MCF 10A (cell line): ENCODE measurements at places on chromosomes 2 and 18.
A peak's percentile ranks its signal among the peaks of the same experiment; 100 is the strongest.

GRCh38 chr2:30763151-30763660 lies 44.0 kb downstream of the CAPN13 start:
- DNase-seq, result no peak

GRCh38 chr2:138760676-138761075 lies 19.5 kb downstream of the NXPH2 start:
- no peak for DNase-seq

DNA sequence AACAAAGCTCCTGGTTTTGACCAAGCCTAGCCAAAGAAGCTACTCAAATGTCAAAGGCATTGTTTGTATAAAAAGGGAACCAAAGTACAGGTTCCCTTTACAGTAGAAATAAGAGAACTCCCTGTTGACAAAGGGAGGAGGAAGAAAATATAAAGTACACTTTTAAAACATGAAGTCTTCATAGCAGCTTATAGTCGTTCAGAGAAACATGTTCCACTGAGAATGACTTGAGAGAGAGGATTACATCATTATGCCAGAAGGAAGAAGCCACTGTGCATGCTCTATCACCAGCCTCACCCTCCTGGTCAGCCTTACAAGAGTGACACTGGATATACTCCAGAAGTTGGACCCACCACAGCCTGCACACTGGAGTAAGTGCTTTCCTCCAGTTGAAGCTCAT lies 2.5 kb upstream of the DHRS9 start:
- no peak for DNase-seq

DNA sequence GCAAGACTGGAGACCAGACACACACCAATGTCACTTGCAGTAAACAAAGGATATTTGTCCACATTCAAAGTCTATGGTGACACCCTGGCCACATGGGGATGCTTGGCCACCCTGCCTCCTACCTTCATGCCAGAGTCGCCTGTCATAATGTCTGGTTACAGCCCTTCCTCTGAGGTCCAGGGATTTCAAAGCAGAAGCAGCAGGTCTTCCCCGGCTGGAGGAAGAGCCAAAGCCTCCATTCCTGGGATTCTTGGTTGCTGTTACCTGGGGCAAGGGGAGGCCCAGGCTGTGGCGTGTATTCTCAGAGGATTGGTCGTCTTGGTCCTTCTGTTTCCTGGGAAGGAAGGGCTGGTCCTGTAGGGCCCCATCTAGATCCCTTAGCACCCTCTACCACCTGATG lies 2.3 kb upstream of the ALPP start:
- DNase-seq, result no peak

DNA sequence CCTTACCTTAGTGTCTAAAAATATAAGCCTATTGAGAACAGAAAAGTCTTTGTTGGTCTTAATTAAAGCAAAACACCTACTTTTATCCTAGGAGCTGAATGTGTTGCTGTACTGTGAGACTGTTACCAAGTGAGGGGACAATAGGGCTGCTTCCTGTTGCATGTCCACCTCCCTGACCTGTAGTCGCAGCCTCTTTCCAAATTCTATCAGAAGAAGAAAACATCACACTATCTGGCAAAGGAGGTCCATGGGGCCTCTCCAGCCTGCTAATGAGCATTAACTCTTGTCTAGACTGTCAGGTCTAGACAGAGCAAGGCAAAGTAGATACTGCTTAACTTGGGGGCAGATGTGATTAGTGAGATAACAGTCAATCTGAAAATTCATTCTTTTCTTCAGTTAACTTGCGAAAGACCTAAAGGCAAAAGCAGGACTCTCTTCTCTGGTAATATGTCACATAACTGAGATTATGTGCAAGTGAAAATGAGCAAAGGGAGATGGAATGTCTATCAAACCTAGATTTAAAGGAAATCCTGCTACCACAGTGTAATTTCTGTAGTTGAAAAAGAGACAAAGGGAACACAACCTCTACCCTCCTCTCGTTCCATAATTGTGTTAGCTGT lies 66.9 kb downstream of the CDH20 start:
- DNase-seq, result no peak

- DNase-seq, result no peak
These were observed 31.8 kb upstream of the KCNF1 start for GRCh38 chr2:10879624-10880585.

DNA sequence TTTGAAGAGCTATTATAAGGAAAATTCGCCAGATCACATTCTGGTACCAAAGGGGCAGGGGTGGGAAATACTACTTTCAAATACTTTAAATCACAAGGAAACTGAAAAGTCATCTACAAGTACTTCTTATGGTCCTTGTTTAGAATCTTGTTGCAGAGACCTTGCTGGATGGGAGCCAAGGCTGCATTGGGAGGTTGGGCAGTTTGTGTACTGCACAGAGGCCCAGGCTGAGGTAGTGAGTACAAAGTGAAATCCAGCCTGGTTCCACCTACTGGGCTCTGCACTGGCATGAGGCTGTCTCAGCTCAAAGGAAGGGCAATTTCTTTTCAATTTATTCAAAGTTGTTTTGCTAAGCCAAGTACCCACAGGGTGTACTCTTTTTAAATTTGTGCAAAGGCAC lies 140.3 kb upstream of the DLX2 start:
- no peak for DNase-seq

DNA sequence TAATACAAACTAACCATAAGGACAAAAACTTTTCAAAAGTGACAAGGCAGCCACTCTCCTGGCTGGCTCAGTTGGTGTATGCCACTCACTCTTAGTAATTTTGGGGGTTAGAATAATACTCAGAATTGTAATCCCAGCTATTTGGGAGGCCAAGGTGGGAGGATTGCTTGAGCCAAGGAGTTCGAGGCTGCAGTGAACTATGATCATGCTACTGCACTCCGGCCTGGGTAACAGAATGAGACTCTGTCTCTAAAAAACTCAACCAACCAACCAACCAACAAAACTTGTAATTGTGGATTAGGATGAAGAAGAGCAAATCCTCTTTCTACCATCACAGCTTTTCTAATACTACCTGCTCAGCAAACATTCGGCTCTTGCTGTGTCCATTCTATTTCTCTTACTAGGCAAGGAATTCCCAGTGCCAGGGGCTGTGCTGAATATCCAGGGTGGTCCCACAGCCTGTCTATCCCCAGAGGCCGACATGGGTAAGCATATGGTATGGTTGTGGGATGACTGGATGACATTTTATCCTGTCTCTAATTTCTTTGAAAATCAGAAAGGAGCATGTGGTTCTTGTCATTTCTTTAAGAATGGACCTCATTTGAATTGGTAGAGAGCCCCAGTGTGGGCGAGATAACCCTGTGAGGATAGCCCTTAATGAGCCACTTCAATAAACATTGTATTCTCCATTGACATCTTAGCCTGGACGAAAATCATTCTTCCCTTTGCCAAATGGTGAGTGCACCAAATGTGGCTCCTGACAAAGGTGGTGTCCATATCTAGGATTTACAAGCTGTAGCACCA lies 220.1 kb downstream of the MYCN start:
- no peak for DNase-seq

DNA sequence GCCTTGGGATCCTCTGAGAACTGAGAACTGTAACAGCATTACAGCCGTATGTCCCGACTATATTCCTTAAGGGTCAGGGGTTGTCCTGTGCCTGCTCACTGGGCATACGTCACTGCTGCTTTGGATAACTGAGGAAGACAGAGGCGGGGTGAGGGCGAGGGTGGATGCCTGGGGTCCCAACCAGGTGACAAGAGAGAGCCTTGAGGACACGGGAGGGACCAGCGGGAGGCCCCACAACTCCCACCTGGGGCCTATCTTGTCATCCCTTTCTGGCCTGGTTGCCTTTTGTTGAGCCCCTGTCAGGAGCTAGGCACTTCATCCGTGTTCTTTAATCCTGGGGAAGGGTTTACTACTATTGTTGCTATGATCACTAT lies 28.8 kb downstream of the INPP5D start:
- DNase-seq, result no peak

DNA sequence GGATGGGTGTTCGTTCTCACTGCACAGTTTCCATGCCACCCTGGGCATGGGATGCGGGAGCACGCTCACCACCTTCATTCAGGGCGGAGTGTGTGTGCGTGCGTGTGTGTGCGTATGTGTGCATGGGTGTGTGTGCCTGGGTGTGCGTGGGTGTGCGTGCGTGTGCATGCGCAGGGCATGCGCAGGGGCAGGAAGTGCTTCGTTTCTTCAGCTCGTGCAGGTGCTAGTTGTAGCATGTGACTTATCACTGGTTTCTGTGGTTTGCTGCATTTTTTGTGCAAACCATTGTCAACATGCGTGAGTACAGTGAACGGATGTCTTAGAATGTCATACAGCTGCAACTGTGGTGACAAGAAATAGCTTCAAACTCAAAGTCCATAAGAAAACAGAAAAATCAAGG lies 179.5 kb downstream of the PTGR3 start:
- DNase-seq, result no peak

GRCh38 chr18:9174302-9174701 lies 37.7 kb downstream of the ANKRD12 start:
- no peak for DNase-seq

- DNase-seq, result peak; percentile 95
These were observed 57.6 kb downstream of the SLC4A3 start for GRCh38 chr2:219684721-219685689.

GRCh38 chr2:45301307-45302277 lies 292.3 kb upstream of the SIX2 start:
- no peak for DNase-seq

DNA sequence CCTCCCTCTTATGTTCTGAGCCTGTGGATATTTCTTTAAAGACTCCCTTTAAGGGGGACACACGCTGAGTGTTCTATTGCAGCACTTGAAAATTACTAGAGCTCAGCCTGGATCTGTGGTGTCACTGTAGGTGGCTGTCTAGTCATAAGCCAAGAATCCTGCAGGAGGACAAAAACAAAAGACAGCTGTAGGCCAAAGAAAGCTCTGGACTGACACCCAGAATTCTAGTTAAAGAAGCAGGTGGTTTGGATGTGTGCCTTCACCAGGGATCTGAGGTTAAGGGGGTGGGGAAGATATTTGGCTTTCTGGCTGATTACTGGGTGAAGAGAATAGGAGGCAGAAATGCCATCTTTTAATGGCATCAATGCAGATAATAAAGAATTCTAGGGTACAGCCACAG lies 842.5 kb upstream of the NXPH2 start:
- no peak for DNase-seq

DNA sequence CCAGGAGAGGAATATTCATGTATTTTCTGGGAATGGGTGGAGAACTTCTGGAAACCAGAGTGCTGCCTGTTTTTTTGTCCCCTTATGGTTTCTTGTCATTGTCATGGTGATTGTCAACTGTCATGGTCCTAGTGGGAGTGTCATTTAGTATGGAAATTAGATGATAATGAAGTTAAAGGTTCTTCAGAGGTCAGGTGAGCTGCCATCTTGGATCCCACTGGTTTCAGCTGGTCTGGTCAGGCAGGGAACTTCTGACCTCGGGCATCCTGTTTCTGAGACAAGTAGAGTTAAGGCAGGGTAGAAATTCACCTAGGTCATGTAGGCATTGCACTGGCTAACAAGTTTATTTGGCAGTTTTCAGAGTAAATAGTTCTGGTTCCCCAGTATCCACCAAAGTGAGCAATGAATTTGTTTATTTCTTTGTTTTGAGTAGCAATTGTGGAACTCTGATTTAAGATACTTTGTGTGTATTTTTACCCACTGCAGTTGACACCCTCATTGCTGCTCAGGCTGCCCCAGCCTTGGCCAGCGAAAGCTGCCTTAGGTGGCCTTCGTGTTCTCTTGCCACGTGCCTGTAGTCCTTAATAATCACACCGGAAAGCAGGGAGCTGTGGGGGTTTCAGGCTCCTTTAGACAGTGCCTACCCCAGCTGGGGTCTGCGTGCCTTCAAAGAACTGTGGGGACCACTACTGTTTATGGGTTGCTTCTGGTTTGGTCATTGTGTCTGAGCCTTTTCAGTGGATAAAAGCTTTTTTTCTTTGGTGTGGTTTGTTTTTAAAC lies 48.7 kb downstream of the NCK2 start:
- no peak for DNase-seq
